Myocyte (in vitro differentiated cells): ENCODE measurements at places on chromosomes 2 and 18.

DNA sequence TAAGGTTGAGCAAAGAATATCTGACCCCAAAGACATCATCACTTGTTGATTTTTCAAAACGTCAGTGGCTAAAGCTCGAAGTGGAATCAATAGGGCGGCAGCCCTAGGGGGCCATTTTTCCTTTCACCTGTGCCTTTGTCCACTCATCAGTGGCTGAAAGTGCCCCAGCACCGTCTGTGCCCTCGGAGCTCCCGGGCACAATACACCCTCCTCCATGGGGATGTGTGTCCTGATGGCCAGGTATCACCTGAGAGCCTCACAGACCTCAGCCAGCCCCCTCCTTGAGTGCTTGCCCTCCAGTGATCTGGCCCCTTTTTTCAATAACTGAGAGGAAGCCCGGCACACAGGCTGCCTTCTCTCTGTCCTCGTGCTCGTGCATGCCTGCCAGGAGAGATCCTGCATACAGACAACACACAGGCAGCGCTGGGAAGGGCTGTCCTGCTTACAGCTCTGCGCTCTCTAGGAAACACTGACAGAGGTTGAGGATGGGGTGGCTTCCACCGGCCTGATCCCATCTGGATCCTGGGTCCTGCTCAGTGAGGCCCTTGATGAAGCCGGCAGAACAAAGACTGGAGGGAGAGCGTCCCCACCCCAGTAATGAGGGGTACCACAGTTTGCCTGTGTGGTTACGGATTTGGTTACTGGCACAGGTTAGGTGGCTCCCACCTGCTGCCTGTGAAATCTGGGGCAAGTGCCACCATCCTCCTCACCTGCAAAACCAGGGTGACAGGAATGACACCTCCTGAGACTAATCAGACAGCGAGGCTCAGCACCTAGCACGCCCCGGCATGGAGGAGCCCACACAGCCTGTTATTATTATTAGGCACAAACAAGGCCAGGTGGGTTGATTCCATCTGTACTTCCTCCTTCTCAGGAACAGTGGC, 197.5 kb upstream of the RAB6C start:
- no peak for DNase-seq

- no peak for DNase-seq
Observed at GRCh38 chr2:148447877-148448276, 196.7 kb upstream of the EPC2 start.

DNA sequence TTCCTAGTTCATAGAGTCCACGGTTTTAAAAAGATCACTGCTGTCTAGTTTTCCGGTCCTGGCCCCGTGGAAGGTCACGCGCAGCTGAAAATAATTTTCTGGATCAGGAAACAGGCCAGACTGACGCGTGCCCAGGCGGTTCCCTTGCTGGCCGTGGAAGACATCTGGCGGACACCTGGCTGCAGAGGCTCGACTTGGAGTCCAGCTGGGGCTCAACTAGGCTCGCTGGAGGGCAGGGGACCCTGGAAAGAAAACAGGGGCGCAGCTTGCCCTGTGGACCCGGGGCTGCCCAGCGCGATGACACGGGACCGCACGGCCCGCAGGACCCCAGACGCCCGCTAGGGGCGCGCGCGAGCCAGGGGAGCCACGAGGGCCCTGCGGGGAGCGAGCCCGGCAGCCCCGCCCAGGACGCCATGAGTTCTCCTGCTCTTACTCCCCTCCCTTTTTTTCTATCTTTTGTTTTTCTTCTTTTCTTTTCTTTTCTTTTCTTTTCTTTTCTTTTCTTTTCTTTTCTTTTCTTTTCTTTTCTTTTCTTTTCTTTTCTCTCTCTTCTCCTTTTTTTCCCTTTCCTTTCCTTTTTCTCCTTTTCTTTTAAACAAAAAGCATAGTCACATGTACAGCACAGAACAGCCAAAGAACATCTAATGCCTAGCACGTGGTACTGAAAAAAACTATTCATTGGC, 43.2 kb upstream of the UBE2F start:
- peak; percentile 36 for DNase-seq

DNA sequence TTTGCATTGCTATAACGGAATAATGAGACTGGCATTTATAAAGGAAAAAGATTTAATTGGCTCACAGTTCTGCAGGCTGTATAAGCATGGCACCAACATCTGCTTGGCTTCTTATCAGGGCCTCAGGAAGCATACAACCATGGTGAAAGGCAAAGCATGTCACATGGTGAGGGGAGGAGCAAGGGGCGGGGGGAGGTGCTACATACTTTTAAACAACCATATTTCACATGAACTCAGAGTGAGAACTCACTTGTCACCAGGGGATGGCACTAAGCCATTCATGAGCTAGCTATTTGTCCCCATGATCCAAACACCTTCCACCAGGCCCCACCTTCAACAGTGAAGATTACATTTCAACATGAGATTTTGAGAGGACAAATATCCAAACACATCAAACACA, 188.7 kb downstream of the MBD5 start:
- DNase-seq = no peak

GRCh38 chr18:57519668-57520424, 66.7 kb downstream of the FECH start:
- no peak for DNase-seq

- DNase-seq = no peak
Observed at GRCh38 chr18:57791911-57792310, 11.2 kb downstream of the ATP8B1 start.

DNA sequence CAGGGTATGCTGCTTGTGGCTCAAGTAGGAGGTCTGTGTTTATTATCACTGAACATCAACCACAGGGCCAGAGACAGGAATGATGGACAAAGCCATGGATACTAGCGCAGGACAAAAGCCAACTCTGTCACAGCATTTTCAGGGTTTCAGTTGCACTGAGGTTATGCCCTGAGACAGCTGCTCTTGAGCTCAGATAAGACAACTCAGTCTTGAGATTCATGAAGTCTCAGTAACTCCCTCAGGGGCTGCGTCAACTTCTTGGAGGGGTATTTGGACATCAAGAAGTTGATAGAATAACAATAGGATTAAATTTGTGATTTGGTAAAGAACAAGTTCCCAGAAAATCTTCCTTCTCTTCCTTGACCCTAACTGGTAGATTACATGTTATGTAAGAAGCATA, 287.0 kb upstream of the SLC14A2 start:
- peak; percentile 33 for DNase-seq

DNA sequence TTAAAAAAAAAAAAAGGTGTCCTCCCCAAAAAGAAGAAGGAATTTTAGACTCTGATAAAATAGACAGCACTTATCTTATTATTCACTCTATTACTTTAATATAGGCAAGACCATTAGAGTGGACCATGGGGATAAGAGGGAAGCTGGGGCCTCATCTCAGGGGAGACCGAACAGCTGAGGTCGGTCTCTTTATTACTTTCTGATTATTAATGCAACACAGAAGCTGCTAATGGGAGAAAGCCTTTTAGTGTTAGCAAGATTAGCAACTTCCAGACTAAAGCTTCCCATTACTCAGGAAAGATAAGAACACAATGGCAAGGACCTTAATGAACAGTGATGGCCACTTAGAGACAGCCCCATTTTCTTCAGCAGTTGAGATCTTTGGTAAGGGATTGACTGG, 135.5 kb downstream of the TMEFF2 start:
- no peak for DNase-seq

DNA sequence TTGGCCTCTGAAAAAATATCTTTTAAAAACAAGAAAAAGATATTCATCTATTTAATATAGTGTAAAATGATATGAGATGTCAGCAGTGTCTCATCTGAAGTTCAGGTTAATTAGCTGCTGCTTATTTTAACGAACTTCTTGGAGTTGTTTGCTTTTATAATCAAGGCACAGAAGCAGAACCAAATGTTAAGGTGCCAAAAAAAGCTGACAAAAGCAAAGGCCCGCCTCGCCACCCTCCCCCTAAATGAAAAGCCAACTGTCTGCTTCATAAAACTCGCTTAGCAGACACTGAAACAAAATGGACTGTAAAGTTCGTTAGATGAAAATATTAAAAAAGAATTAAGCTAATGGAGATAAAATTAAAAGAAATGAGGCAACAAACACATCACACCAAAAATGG, 562.6 kb downstream of the ZEB2 start:
- no peak for DNase-seq
